ENCODE measurements at places on chromosomes 12 and 14.

DNA sequence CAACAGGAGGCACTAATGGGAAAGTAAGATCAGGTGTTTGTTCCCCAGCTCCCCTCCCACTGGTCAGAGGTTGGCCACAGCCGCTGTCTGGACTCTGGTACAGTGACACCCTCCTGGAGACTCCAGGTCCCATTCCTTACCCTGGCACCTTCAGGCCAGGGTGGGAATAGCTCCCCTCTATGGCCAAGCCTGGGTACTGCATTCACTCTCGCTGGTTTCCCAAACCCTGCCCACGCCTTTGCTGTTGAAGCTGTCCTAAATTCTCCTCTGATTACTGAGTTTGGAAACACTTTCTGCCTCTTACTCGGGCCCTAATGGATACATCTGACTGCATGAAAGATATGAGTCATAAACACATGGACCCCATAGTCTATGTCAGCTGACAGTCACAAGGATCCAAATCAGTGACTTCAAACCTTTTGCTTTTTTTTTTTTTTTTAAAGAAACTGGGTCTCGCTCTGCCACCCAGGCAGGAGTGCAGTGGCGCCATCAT is 17.9 kb downstream of the HRK start:
- no peak for DNase-seq

- no peak for DNase-seq
Measured at GRCh38 chr12:47858511-47859266, 39.0 kb upstream of the HDAC7 start.

GRCh38 chr12:89192429-89192828 is 159.9 kb downstream of the DUSP6 start:
- DNase-seq, result no peak

DNA sequence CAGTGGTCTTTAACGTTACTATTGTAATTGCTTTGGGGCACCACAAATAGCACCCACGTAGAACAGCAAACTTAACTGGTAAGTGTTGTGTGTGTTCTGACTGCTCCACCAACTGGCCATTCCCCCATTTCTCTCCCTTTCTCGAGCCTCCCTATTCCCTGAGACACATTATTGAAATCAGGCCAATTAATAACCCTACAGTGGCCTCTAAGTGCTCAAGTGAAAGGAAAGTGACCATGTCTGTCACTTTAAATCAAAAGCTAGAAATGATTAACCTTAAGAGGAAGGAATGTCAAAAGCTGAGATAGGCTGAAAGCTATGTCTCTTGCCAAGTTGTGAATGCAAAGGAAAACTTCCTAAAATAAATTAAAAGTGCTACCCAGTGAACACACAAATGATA is 22.3 kb downstream of the PPP1R13B start:
- no peak for DNase-seq

DNA sequence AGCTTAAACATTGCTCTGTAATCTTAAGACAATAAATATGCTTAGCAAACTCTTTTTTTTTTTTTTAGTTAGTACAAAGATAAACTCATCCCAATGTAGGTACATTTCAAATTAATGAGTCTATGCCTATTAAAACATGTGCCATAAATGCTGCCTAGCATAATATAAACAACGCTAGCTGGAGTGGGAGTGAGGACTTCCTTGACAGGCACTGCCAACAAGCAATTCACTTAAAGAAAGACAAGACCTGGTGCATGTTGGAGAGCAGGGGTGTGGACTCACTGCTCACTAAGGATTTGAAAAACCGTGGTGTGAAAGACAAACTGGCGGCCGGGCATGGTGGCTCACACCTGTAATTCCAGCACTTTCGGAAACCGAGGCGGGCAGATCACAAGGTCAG is 187.2 kb upstream of the RGS6 start:
- no peak for DNase-seq

DNA sequence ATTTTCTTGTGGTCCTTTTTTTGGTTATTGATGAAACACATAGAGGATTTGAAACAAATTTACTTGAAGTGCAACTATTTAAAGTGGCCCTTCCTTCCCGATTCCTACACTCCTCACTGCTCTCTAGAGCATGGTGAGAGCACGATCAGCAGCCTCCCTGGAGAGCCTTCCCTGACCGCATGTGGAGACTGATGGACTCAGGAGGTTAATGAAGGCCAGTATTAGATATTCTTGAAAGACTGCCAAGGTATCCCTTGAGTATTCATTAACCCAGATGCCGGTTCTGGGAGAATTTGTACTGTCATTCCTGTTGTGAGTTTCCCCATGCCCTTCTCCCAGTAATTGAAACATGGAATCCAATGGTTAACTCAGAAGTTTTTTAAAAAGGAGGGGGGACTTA is 102.8 kb upstream of the FGD4 start:
- DNase-seq, result no peak

GRCh38 chr12:49961111-49961922 is at the start of gene AQP5:
TSS of gene AQP5 (plus strand) at chr12:49961872. CDS start at chr12:49962018, 146 bp downstream.
- no peak for DNase-seq

- no peak for DNase-seq
Measured at GRCh38 chr12:89477633-89478279, 46.8 kb downstream of the GALNT4 start.

DNA sequence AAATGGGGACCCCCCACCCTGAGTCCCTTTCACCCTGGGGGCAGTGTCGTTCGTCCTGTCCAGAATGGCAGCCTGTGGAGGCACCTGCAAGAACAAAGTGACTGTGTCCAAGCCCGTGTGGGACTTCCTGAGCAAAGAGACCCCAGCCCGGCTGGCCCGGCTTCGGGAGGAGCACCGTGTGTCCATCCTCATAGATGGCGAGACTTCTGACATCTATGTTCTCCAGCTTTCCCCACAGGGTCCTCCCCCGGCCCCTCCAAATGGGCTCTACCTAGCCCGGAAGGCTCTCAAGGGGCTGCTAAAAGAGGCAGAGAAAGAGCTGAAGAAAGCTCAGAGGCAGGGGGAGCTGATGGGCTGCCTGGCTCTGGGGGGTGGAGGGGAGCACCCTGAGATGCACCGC is 2.2 kb downstream of the DTX3 start:
- DNase-seq, result no peak

GRCh38 chr14:80923368-80923767 is 18.2 kb downstream of the CEP128 start:
- DNase-seq, result no peak

GRCh38 chr12:16939871-16940306 is 333.9 kb upstream of the LMO3 start:
- no peak for DNase-seq

Data from occipital lobe (tissue), 3 donors.